T-cell (primary cell): ENCODE measurements at places on chromosomes 12 and 14. TPM values are rescaled to one million over a fixed set of nuclear protein-coding genes. Genes with fewer than 3 reads are reported as not detected.

The GLIPR1L1 gene
- total RNA-seq, result not detected

GRCh38 chr12:5581616-5582015, 149.7 kb downstream of the NTF3 start:
- peaks cover 6% of the 10 kb centered on the region for H3K27me3 ChIP-seq
- no peak for DNase-seq
- no peak overlapping the region for H3K4me3 ChIP-seq
- H3K36me3 ChIP-seq, result no peaks in the 10 kb centered on the region
- no peak overlapping the region for H3K27ac ChIP-seq

- H3K27ac ChIP-seq, result no peak overlapping the region
- no peaks in the 10 kb centered on the region for H3K4me1 ChIP-seq
- no peaks in the 10 kb centered on the region for H3K27me3 ChIP-seq
Observed at GRCh38 chr12:42855362-42855950, 265.9 kb upstream of the PRICKLE1 start.

The LIN7A gene
- total RNA-seq, result not detected

The CGRRF1 gene
- 14.8 TPM for total RNA-seq

DNA sequence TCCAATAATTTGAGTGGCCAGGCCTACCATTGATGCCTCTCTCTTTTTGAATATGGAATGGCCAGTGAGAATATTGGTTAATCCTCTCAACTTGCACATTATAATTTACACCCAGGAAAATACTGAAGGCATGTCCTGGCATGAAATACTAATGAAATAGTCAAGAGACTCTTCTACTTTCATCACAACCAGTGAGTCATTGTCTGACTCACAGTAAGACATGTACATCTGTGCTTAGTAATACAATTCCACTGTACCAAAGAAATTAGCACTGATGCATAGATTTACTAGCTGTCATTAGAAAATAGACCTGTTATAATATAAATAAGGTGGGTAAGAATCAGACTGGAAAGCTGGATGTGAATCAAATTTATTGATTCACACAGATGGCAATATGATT, 31.6 kb downstream of the KCNC2 start:
- H3K27me3 ChIP-seq, result no peaks in the 10 kb centered on the region
- no peaks in the 10 kb centered on the region for H3K36me3 ChIP-seq
- no peak overlapping the region for H3K27ac ChIP-seq
- no peaks in the 10 kb centered on the region for H3K4me1 ChIP-seq
- no peak for DNase-seq
